ENCODE measurements at places on chromosomes 12 and 14.
A peak's percentile ranks its signal among the peaks of the same experiment; 100 is the strongest.

DNA sequence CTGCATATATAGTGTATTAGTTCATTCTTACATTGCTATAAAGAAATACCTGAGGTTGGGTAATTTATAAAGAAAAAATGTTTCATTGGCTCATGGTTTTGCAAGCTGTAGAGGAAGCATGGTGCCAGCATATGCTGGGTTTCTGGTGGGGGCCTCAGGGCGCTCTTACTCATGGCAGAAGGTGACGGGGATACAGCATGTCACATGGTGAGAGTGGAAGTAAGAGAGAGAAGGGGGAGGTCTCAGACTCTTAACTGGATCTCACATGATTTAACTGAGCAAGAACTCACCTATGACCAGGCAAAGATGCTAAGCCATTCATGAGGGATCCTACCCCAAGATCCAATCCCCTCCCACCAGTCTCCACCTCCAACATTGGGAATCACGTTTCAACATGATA is 15.9 kb upstream of the PAWR start:
- DNase-seq, result no peak

DNA sequence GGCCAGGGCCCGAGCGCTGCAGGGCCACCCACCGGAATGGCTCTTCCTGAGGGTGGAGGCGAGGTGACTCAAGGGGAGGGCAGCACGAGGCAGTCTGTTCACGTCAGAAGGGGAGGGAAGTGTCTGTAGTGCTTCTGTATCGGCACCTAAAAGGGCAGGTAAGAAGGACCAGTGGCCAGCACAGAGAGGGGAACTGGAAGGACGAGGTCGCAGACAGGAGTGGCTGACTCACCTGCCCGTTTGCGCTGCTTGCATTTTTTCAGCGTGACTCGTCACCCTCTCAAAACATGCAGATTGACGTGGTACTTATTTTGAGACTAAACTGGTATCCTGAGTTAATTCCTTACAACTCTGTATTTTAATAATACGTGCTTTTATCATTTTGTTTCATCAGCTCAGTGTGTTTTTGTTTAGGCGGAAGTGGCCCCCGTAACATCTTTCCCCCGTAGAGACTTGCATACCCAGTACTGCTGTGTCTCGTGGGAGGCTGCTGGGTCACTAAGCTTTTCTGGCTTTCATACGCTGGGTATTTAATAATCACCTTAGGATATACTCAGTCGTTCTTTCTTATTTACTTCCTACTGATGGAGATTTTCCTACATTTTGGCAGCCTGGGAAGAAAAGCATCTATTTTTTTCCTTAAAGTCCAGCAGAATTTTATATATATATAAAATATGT is 26.4 kb downstream of the SFSWAP start:
- DNase-seq, result no peak

GRCh38 chr14:81571437-81571836 is 37.8 kb upstream of the SEL1L start:
- DNase-seq, result no peak

GRCh38 chr12:58249610-58250009 is 308.2 kb downstream of the ATP23 start:
- DNase-seq, result no peak

DNA sequence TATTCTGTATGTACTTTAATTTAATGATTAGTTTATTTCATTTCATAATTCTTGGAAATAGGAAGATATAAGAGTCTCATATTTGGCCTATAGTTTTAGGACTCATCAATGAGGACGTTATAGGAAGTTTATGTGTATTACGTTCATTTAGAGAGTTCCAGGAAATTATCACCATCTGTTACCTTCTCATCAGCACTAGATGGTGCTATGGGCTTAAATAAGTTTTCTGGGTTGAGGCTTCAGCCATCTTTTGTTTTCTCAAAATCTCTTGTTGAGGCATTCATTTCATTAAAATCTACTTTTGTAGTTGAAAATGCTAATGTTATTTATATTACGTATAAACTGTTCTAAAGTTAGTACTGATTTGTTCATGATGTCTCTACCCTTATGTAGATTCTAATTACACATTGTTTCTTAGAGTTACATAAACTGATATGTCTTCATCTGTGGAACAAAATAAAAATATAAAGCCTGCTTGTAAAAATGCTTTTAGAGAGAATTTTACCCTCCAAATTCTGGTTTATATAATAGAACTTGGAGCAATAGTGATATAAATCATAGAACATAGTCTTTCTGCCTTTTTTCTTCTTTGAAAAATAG is 89.2 kb downstream of the CFAP54 start:
- peak; percentile 43 for DNase-seq

DNA sequence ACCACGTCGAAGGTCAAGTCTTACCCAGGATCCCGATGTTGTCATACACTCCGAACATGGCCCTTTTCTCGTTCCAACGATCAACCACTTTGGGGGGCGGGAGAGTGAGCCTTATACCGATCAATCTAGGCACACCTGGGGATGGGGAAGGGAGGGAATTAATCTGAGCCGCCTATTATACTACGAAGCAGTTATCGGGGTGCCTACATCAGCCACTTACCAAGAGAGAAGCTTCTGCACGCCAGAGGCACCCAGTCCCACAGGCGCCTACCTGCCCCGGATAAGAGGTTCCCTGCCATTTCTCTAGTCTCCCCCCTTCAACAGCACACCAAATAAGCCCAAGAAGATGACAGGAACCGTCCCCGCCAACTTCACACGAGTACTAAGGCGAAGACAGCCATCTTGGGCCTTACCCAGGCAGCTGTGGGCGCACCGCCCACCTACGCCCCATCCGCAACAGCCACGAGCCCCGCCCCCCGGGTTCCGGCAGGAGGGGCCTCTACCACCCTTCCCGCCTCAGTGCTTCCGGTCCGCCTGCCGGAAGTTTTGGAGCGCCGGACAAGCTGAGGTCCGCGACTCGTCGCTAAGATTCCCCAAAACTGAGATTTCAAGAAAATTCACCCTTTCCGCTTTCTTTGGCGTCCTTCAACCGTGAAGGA is at the start of gene MRPL51:
Gene MRPL51, minus strand, starts transcription at position 425 of the 659 bp plus-strand sequence. Its CDS starts 126 bp downstream, at position 299.
- DNase-seq, result peak; percentile 96

GRCh38 chr12:116416166-116416565 is 138.7 kb upstream of the MED13L start:
- DNase-seq, result no peak

- no peak for DNase-seq
Observed at GRCh38 chr12:116188581-116188980, 88.9 kb downstream of the MED13L start.

DNA sequence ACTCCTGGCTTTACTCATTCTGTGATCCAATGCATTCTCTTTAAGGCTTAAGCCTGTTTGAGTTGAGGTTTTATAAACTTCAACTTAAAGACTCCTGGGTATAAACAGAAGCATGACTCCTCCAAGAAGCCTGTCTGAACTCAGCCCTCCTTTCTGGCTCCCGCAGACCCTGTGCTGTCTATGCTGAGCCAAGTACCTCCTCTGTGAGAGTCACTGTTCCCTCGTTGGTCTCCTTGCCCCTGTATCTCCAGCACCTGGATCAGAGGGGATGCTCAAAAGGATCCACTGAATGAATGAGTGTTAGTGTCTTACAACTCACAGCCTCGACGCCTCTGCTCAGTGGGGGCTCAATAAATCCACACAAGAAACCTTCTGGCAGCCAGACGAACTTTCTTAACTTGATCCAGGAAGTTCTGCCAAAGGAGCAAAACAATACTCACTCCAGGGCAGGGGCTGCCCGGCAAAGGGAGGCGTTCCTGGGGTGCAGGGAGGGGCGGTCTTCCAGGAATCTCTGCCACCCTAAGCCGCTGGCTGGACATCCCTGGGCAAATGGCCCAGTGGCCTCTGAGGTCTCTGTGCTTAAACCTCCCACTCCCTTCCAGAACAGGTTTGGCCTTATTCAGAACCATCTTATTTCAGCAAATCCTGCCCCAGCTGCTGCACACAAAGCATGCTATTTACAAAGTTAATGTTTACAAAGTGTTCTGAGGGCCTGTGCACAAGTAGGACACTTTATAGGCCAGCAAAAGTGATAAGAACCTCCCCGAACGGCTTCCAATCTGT is 32.9 kb downstream of the MAP1LC3B2 start:
- DNase-seq, result no peak
